ENCODE measurements at places on chromosomes 1 and 21.

GRCh38 chr21:31558189-31558961, 101.1 kb upstream of the SOD1 start:
- peak; percentile 25 for DNase-seq

- no peak for DNase-seq
Observed at GRCh38 chr21:38849776-38850175, 44.0 kb downstream of the ETS2 start.

- no peak for DNase-seq
Observed at GRCh38 chr1:244405856-244406255, 45.9 kb downstream of the ADSS2 start.

DNA sequence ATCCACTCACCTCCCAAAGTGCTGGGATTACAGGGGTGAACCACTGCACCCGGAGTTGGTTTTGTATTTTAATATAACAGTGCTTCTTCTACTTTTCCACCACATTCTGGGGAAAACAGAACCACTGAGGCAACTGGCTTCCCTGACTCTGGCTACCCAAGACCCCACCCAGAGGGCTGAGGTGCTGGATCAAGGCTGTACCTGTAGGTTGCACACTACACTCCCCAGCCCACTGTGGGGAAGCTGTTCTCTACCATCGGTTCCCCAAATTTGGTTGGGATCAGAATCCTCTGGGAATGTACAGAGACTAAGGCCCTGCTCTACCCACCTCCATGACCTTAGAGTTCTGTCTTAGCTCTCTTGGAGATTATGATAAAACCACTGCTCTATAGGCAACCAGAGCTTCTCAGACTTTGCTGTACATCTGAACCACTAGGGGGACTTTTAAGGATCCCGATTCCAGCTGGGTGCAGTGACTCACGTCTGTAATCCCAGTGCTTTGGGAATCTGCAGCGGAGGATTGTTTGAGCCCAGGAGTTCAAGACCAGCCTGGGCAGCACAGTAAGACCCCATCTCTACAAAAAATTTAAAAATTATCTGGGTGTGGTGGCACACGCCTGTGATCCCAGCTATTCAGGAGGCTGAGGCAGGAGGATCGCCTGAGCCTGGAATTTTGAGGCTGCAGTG, 51.6 kb downstream of the GNG4 start:
- peak; percentile 44 for DNase-seq

DNA sequence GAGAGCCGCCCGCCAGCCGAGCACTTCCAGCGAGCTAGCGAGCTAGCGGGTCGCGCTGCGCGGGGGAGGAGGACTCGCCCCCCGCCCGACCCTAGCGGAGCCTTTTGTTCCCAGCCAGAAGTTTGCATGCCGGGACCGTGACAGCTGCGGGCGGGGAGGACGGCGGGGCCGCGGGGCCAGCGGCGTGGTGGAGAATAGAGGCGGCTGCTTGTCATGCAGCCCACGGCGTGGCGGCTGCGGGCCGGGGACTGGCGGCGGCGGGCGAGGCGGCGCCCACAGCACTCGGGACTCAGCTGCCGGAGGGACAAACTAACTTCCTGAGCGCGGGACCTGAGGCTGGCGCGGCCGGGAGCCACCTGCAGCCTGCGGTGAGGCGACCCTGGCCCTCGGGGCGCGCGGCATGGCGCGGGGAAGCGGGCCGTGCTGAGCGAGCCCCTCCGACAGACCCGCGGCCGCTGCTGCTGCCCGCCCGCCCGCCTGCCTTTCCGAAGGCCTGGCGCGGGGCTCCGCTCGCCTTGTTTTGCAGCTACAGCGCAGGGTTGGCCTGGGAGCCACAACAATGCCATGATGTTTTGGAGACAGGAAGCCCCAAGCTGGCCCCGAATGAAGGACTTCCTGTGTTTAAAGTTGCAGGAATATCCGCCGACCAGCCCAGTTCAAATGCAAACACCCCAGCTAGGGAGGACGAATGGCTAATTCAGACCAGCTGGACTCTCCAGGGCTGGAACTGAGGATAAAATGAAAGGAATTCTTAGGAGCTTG, 82.2 kb upstream of the BMP8A start:
- peak; percentile 58 for DNase-seq

DNA sequence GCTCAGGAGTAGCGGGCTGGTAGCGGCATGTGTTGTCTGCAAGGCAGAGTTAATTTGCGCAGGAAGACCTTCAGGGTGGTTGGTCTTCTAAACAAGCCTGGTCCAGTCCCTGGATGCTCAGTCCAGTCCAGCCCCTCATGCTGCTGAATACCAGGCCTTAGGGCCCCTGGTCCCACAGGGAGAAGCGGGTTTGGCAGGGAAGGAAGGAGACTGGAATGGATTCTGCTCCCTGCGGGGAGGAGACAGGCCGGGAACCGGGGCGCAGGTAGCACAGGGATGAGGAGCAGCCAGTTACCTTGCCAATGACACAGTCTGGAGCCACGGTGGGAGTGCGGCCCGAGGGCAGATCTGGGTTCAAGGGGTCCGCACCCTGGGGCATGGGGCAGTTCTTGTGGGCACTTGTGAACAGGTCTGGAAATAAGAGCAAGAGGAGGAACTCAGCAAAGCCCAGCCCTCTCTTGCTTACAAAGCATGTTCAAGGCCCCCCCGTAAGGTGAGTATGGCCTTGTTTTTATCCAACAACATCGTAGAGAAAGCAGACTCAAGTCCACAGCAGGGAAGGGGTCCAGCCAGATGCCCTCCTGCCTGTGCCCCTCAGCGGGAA, 10.1 kb downstream of the FAM131C start:
- no peak for DNase-seq

GRCh38 chr21:43956670-43957035, 55.5 kb upstream of the TRAPPC10 start:
- DNase-seq: no peak

DNA sequence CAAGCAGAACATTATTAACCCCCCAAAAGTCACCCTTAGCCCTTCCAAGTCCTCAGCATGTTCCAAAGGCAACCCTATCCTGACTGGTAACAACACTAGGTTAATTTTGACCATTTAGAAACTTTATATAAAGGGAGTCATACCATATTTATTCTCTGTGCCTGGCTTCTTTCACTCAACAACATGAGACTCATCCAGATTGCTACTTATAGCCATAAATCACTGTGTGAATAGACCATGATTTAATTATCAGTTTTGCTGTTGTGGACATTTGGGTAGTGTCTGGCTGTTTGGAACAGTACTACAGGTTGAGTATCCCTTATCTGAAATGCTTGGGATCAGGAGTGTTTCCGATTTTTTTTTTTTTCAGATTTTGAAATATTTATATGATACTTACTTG, 252.1 kb downstream of the DISC1 start:
- no peak for DNase-seq

GRCh38 chr1:79042117-79042516, 35.6 kb upstream of the ADGRL4 start:
- no peak for DNase-seq

- DNase-seq: peak; percentile 81
Observed at GRCh38 chr1:117059334-117059677, 820 bp upstream of the TTF2 start.

GRCh38 chr1:54249819-54250435, 50.0 kb downstream of the MRPL37 start:
- no peak for DNase-seq

DNA sequence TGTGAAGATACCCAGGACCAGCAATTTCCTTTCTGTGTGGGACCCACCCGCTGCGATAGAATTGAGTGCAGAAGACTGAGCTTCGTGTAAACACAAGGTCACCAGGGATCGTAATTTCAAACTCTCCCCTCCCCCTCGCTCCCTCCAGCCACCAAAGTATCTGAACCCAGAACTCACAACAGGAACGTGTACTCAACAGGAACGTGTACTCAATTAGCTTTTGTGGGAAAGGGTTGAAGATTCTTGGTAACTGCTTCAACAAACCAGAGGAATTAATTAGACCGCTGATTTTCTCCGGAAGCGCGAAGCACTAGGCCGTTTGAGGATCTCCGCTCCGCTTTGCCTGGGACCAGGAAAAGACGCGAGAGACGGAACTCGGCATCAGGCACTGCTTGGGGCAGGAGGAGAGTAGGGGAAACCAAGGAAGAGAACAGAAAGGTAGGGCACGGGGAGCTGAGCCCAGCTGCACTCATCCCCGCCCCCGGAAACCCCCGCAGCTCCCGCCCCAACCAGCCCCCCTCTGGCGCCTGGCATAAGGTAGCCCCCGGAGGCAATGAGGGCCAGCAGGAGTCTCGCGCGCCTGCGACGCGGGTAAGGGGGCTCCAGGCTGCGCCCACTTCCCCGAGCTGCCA, 453 bp downstream of the DRAM2 start:
- DNase-seq: peak; percentile 67

DNA sequence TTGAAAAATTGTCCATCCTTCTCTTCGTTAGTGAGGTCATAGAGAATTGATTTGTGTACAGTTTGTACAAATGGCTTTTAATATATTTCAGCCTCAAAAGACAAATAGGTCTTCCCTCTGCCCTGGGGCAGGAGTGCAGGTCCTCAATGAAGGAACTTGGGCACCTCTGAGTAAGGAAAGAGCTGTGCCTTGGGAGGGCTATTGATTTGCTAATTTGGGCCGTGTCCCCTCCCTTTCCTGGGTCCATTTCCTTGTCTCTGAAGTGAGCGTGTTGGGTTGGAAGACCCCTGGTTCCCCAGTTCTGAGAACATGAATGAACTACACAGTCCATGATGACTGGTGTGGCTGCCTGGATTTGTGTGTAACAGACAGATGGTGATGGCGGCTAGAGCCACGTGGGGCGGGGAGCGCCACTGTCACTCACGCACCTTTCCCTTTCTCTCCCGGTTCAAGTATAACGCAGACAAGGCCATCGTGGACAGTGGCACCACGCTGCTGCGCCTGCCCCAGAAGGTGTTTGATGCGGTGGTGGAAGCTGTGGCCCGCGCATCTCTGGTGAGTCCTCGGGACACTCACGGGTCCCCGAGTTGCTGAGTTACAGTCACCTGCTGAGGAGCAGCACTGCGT, 71.0 kb upstream of the FAM3B start:
- DNase-seq: no peak

GRCh38 chr21:38850277-38850951, 44.7 kb downstream of the ETS2 start:
- DNase-seq: peak; percentile 91

- DNase-seq: peak; percentile 11
Observed at GRCh38 chr1:76868154-76868882, 1.0 kb downstream of the ST6GALNAC5 start.

DNA sequence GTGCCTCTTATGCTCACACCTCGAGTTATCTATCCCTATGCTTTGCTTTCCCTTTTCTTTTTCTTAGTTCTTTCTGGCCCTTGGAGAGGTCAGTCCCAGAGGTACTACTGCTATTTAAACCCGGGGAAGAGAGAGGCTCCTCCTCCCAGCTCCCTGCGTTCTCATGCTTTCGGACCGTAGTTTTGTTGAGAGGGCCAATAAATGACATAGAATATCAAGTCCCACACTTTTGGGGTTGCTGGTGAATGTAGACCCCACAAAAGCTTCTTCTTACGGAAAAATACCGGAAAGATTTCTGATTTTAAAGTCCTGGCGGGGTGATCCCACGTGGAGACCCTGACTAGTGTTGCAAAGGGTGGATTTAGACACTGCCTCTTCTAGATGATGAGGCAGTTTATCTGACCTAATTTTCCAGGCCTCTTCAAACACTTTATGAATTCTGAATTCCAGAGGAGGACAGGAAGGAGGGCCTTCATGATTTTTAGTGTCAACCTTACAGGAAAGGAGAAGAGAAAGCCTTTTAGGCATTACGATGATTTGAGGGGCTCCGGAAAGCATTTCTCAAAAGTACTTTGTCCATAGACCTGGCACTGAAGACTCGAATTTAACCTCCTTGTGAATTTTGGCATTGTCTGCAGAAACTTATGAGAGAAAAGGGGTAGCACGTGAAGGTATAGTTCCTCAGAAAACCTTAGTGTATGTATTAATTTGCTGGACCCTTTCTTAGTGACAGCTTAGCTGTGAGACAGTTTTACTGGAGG, 694 bp downstream of the TMEM167B start:
- DNase-seq: peak; percentile 80

- no peak for DNase-seq
Observed at GRCh38 chr1:184648160-184648855, 106.3 kb downstream of the EDEM3 start.

DNA sequence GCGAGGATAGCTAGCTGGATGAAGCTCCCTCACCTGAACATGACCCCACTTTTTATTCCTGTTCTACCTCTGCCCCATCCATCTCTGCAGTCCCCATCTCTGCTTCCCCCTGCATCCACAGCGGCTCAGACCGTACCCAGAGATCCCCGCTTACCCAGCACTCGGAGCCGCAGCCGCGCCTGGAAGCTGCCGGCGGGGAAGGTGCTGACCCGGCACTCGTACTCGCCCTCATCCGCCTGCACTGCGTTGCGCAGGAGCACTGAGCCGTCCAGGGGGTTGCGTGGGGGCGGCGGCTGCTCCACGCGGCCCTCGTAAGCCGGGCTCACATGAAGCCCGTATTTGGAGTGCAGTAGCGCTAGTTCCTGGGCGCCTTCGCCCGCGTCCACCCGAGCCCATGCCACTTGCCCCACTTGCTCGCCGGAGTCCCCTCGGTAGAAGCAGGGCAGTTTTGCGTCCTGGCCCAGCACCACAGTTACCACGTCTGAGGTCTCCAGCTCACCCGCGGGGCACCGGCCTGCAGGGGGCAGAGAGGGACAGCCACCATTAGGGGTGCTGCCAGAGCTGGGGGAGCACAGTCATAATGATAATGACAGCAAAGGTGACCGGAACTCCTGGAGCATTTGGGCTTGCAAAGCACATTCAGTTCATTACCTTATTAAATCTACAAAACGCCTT, 9.8 kb downstream of the NECTIN4 start:
- DNase-seq: no peak

DNA sequence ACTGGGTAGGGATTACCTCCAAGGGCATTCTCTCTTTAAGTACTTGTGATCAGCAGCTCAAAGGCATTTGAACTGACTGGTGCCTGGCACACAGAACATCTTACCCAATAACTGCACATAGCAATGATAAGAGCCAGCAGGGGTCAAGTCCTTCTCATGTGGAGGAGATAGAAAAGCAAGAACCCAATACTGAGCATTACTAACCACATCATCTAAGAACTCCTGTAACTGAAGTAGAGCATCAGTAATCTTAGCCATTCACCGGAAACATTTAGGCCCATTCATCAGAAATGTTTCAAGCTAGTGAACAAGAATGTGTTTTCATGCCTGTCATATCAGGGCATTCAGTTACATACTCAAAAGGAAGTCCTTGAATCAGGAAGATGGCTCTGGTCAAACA, 33.6 kb upstream of the THEM4 start:
- DNase-seq: peak; percentile 63
